ENCODE measurements at places on chromosomes 16 and 17.

GRCh38 chr17:65345261-65346005 lies 208.3 kb downstream of the RGS9 start:
- DNase-seq = no peak

DNA sequence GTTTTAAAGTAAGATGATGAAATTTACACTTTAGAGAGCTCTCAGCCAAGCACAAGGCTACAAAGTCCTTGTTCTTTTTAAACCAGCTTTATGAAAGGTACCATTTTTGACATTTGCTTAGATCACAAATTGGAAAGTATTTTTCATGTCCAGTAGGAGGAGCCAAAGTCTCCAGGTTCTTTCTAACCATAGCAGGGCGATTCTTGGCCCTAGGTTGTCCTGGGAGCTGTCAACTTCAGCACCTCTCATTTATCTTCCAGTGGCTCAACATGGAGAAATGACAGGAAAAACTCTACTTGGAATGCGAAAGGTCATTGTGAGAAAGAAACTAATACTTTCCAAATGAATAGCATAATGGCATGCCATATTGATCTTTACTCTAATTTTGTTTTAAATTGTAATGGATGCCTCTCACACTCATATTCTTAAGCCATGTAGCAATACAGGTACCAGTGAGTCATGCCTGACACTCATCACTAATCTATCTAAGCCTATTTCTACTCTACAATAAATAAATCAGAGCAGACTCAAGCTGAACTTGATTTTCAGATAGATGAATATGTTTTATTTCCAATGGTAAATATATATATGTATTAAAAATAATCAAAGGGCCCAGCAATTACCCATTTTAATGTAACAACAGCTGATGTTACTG lies 919.1 kb upstream of the EEF2KMT start:
- DNase-seq = no peak

DNA sequence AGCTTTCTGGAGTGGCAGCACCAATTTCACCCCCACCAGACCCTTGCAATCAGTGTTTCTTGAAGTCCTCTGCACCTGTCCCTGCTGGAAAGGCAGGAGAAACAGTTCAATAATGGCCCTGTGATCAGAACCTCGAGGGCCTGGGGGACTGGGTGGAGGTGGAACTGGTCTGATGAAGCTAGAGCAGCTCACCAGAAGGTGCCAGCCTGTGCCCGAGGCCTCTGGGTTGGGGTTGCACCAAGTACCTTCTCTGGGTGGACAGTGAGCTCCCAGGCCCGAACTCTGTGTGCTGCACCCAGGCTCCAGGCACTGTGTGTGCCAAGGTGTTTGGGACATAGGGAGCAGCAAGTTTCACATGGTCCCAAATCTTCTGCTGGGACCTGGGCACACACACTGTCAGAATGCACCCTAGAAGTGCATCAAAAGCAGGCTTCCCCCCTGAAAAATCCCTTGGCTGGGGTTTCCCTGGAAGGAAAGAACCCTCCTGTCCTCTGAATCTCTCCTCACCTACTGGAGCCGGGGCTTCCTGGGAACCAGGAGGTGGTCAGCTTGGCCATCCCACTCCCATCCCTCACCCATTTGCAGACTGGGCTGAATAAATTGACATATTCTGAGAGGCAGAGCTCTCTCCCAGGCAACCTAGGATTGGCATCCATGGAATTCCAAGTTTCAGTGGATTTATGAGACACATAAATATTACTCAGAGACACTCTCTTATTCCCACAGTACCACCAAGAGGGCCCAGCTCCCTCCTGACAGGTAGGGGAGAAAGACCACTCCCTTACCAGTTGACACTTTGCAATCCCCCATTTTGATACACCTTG lies 17.4 kb downstream of the CD300LG start:
- no peak for DNase-seq

DNA sequence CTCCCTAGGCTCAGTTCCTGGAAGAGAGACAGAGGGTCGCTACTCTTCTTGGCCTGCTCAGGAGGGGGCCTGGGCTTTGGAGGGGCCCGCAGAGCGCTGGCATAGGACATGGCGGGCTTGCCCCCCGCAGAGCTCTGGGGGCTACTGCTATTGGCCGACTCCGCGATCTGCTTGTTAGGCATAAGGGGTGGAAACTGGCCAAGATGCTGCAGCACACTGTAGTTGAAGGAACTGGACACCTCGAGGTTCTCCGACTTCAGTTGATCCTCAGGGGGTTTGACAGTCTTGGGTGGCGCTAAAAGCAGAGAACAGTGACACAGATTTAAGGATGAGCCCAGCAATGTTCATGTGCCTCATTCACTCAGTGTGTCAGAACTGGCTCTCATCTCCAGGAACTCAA lies 33.9 kb downstream of the CACNG1 start:
- no peak for DNase-seq

GRCh38 chr17:61449707-61450640 lies 2.2 kb upstream of the TBX4 start:
- no peak for DNase-seq

DNA sequence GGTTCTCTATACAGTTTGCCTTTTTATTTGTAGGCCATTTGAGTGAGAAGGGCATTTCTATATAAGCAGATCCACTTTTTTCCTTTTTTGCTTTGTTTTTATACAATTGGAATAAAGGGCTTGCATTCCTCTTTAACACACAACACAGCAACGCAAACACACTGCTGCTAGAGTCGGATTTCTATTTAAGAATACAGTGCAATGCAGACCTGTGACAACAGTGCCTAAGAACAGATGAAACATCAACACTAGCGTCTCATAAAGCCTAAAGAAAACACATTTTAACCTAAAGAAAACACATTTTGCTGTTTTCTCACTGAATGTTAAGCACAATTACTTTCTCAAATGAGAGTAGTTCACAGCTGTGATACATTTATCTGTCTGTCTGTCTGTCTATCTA lies 1141.1 kb downstream of the CDH11 start:
- DNase-seq = no peak

DNA sequence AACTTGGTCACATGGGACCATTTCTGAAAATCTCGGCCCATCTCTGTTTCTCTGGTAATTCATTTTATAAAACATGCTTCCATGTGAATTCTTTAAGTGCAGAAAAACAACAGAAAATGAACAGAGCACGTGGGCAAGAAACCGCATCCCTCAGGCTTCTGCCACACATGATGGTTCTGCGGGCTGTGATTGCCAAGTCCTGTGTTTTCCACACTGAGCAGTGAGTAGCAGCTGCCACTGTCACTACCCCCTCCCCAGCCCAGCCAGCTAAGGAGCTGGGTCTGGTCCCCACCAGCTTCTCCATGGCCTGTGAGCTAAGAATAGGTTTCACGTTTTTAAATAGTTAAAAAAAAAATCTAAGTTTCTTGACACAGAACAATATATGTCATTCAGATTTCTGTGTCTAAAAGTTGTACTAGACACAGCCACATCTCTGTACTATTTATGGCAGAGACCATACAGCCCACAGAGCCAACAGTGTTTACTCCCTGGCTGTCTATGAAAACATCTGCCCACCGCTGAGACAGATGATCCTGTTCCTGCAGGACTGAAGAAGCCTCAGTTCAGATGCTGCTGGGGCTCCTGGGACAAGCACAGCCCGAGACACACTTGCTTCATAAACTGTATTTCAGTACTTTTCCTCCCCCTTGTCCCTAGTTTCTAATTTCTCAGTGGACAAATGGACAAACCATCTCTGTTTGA lies 41.5 kb downstream of the USP22 start:
- no peak for DNase-seq

DNA sequence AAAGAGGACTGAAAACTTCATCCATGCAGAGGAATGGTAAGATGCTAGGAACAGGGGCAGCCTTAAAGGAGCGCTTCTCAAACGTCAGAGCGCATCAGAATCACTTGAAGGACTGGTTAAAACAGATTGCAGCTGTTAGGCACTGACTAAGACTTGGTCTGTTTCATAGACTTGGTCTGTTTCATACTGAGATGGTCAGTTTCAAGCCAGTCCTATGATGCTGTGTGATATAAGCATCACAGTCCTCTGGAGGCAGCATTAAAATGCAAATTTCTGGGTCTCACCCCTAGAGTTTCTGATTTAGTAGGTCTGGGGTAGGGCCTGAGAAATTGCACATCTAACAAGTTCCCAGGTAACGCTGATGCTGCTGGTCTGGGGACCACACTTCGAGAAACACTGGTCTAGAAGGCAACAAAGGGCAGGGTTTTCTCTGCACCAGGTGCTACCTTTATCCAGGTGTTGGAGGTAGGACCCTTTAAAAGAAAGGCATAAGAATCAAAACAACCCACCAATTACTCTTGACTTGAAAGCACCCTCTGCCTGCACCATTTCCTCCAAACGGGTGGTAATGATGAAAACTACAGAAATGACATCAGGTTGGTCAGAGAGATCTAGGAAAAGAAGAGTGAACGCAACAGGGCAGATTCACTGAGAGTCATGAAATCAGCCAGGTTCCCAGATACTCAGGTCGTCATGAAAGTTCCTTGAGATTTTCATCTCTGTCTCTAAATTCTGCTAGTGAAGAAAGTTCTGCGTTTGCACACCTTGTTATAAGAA lies 95.0 kb upstream of the RCVRN start:
- DNase-seq = no peak

DNA sequence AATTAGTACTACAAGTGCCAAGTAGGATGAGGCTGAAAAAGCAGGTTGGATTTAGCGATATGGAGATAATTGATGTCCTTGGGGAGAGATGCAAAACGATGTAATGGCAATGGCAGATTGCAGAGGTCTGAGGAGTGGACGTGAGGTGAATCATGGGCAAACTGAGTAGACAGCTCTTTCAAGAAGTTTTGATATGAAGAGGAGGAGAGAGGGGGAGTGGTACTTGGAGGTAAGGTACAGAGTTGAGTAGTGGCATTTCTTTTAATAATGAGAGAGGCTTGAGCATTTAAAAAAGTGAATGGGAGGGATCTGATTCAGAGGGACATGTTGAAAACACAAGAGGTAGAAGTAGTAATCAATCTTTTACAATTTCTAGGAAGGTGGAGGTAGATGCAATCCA lies 17.7 kb upstream of the VPS4A start:
- no peak for DNase-seq

GRCh38 chr16:68496689-68497088 lies 42.4 kb upstream of the ZFP90 start:
- no peak for DNase-seq

DNA sequence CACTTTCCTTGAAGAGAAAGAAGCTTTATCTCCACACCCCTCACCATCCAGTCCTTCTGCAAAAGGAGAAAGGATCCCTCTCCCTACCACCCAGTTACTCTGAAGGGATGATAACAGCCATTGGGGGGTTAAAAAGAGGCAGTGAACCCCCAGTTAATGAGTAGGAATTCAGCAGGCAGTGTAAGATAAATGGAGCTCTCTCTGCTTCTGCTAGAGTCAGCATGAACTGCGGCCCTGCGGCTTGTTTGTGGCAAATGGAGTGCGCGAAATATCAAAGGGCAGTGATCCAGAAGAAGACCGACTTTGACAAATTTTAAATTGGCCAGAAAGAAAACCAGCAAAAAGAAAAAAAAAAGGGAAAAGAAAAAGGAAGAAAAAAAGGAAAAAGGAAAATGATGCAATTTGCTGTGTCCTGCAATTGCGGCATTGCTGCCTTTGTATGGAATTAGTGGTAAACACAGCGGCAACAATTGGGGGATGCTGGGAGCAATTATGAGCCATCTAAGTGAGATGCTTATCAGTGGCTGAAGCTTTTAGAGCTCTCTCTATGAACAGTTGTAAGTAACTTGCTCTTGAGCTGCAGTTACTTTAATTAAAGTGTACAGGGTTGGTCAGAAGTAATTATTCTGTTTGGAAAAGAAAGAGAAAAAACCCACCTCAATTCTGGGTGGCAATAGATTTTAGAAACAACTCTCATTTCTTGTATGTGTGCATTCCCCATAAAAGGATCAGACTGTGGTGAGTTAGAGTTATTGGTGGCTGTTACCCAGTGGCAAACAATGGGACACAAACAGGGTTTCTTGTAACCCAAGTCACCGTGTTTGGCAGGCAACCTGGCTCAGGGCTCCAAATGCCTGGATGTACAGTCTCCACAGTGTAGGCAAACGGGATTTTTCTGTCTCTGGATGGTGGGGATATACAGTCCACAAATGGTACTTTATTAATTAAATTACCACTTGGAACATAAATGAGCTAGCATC lies 161.3 kb downstream of the AATF start:
- DNase-seq = no peak

DNA sequence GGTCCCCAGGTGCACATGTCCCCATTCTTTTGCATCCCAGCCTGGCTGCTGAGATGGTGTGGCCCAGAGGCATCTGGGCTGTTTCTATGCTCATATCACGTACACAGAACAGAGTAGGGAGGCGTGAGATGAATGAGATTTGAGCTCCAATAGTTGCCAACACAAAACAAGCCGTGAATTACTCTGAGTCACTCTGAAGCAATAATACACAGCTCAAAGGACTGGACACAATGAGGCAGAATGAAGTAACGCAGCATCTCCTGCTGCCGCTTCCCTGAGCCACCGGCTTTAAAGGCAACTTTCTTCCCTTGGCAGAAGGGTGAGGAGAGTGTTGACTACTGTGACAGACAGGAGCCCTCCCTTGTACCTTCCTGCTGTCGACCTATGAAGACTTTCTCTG lies 33.9 kb upstream of the CLEC18B start:
- no peak for DNase-seq

DNA sequence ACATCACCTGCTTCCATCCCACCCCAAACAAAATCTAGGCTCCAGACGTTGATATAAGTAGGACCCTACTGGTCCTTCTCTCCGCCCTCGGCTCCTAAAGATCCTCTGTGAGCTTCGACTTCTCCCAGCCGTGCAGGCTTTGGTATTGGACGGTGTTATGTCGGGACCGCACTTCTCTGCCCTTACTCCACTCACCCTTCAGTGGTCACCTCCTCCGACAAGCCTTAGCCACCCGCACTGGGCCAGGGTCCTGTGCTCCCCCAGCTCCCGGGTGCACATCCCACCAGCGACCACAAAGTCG lies 1.6 kb downstream of the PSMB10 start:
- no peak for DNase-seq

DNA sequence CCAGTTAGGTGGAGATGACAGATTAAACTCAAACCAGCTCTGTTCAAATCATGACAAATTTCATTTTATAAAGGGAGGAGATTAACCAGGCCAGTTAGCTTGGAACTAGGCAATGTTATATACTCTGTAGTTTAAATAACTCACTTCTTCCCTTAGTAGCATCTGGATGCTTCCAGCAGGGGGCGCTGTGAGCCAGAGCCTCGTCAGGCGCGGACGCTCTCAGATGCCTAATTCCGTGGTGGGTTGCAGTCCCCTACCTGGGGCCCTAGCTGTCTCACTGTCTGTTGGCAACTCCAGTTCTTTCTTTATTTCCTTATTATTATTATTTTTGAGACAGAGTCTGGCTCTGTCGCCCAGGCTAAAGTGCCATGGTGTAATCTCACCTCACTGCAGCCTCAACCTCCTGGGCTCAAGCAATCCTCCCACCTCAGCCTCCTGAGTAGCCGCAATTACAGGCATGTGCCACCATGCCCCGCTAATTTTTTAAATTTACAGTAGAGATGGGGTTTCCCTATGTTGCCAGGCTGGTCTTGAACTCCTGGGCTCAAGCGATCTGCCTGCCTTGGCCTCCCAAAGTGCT lies 17.3 kb upstream of the WFDC1 start:
- peak; percentile 71 for DNase-seq

- no peak for DNase-seq
Observed at GRCh38 chr16:46808997-46809396, 22.0 kb downstream of the C16orf87 start.

GRCh38 chr16:88739977-88740726 lies 33.8 kb downstream of the CTU2 start:
- no peak for DNase-seq
